ENCODE measurements at places on chromosomes 12 and 14. TPM values are rescaled to one million over a fixed set of nuclear protein-coding genes. Genes with fewer than 3 reads are reported as not detected.

GRCh38 chr12:89507015-89507824 is 17.4 kb downstream of the GALNT4 start:
- DNase-seq, result no peak

- DNase-seq, result no peak
Measured at GRCh38 chr14:100495917-100496316, 91.3 kb downstream of the BEGAIN start.

KCNC2 gene
- total RNA-seq, result 1.2 TPM

TAS2R9 gene
- total RNA-seq, result not detected

P2RX7 gene
- 0.17 TPM for total RNA-seq

DNA sequence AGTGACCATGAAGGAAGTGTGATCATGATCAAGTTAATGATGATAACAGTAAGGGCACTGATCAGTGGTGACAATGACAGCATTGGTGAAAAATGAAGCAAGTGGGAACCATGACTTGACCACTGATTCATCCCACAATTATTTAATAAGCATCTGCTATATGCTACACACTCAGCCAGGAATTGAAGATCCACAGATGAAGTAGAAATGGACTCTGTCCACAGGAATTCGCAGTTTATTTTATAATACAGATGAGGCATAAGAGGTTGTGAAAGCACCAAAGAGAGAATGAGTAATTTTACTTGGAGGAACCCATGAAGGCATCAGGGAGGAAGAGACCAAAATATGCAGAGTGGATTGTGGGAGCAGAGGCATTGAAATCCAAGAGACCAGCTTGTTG is 33.8 kb upstream of the SMUG1 start:
- DNase-seq, result no peak

DNA sequence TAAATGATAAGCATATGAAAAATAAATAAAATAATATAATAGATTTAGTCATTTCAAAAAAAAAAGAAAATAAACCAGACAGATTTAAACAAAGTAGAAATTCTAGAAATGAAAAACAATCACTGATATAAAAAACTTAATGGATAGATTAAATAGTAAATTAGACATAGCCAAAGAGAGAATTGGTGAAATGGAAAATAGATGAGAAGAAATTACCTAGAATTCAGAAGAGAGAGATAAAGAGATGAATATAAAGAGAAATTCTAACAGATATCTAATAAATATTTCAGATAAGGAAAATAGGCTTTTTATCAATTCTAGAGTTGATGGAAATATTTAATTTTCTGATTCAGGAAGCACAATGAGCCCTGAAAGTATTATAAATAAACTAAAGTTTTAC is 123.1 kb downstream of the PRIMA1 start:
- no peak for DNase-seq

All from psoas muscle (tissue), 8 donors.